ENCODE measurements at places on chromosomes 11 and 22.

DNA sequence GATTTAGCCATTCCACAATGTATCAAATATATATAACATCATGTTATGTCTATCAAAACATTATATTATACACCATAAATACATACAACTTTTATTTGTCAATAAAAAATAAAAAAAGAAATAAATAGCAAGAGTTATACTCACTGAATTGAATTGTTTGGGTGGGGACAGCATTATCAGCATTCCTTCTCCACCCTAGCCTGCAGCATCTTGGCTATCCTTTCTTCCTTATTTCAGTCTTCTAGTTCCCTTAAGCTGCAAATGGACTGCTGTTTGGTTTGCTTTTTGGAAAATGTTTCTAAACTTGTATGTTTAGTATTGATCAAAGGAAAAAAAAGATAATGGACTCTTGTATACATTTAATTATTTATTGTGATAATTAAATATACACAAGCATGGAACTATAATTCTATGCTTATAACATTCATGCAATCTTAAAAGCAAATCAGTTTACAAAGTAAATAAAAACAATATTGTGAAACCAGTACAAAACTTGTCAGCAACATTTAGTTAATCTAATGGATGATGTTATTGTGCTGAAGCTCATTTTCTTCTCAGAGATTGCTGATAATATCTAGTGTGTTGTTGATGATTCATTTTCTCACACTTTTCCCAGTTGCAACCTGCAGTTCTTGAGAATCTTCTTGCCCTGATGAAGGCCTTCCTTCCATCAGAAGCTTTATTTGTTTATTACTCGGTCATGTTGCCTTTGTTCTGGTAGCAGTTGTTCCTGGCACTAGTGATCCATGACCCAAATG lies 5.0 kb downstream of the ARHGAP42 start:
- no peak for DNase-seq

DNA sequence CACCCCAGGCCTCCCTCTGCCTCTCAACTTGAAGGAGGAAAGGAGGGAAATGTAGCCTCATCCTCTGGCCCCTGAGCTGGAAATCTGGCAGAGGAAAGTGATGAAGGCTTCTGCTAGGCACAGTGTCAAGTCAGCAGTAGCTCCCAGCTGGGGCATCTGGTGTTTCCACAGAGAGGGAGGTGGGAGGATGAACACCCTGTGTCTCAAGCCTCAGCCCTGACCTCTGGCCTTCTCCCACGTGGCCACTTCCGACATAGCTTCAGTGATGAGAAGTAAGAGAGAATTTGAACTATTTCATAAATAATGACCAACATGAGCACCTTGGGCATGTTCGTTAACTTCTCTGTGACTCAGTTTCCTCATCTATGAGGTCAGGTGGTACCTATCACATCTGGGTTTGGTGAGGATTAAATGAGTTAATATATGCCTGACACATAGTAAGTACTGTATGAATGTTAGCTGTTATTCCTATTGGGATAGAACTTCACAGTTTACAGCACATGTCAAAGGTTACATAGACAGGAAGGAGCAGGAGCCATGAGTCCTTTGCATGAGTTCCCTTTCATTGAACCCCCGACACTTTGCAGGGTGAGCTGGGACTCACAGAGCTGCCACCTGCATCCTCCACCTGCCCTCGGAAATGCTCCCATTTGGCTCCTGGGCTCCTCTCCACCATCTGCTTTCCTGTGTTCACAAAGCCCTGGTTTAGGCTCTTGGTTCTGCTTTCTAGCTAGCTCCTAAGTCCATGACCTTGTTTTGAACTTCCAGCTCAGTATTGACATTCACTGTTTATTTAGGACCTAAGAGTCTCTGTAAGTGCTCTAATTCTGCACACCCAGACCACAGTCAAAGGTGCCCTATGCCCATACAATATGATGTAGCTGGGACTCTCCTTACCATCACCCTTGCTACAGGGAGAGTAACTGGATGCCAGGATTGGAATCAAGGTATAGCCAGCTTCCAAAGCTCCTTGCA lies 61.7 kb downstream of the CSNK2A3 start:
- DNase-seq: no peak

DNA sequence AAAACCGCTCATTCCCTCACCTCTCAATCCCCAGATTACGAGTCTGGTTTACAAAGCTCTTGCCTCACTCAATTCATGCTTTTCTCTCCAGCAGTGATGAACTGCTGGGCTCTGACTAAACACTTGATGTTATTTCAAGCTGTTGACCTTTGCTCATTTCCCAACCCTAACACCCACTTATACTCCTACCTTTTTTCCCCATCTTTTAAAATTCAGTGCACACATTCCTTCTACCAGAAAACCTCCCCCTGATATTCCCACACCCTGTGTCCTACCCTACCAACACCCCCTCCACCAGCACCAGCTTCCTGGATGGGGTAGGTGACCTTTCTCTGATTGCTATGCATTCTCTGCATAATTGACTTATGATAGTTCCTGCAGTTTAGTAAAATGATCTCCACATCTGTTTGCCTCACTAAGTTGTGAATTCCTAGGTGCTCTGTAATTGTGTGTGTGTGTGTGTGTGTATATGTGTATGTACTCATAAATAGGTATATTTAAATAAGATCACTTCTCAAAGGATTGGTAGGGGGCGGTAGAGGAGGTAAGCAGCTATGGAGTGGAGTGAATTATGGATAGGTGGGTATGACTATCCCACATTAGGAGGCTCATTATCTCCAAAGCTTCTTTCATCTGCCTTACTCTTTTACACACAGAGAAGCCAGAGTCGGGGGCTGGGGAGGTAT lies 842 bp downstream of the HEPACAM start:
- no peak for DNase-seq

DNA sequence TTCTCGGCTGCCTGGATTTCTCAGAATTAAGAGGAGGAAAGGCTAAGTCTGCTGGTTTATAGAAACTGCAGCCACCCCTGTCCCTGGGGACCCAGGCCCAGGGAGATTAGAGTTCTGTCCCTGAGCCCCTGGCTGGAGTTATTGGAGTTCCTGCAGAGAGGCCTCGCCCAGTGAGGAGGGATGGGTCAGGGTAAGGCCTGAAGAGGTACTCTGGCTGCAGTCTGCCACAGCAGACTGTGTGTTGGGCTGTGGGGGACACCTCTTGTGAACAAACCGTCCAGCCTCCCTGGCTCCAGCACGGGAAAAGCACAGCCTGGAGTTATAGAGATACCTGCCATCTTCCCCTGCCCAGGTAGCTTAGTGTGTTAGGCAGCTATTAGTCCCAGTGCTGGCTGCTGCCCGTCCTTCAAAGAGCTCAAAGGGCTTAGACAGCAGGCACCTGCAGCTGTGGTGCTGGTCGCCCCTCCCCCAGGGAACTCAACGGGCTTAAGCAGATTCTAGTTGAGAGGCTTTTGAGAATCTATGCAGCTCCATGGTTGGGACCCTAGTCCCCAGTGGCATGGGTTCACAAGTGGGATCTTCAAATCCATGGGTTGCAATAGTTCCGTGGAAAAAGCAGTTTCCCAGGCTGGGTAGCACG lies 36.6 kb upstream of the MUC15 start:
- DNase-seq: no peak

- no peak for DNase-seq
Measured at GRCh38 chr11:72758304-72758689, 6.1 kb upstream of the ARAP1 start.

DNA sequence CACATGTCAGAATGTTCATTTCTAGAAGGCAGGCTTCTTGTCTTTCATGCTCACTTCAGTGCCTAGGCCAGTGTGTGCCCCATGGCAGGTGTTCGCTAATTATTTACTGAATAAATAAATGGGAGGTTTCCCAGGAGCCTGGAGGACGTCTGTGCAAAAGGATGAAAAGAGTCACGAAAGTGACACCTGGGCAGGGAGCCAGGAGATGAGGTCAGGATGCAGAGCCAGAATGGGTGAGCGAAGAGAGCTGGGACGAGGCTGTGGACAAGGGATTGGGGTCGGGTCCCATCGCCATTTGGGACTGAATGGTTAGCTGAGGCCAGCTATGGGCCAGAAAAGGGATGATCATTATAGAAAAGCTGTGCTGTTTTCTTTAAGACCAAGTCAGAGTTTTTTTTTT lies 560.4 kb downstream of the TBC1D22A start:
- DNase-seq: no peak

- DNase-seq: no peak
Measured at GRCh38 chr11:73406131-73406530, 29.9 kb downstream of the RELT start.

- peak; percentile 26 for DNase-seq
Measured at GRCh38 chr22:49789289-49790141, 38.2 kb downstream of the BRD1 start.

DNA sequence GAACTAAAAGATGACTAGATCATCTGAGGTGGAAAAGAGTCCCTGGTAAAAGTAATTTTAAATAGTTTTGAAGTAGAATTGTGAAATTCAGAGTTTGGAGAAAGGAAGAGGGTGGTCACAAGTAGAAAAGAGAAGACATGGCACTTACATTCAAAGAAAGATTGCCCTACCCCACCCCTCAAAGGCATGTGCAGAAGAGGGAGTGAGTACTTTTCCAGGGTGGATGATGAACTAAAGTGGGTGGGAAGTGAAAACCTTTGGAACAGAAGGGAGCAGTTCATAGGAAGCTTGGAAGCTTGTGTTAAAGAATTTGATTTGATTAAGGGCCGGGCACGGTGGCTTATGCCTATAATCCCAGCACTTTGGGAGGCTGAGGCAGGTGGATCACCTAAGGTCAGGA lies 23.6 kb downstream of the SREBF2 start:
- no peak for DNase-seq

DNA sequence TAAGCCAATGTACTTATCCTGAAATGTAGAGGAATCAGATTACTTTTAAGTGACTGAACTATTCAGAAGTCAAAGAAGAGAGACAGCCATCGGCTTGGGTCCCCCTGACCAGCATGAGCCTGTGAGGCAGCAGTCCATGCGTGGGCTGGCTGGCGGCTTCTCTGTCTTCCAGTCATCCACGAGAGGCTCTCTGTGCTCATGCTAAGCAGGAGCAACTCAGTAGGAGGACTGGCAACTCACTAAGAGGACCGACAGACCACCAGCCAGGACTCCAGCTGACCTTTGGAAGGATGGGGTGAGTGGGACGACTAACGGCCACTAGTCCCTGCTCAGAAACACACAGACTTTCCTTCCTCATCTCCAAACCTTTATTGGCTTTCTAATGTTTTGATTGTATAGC lies 43.6 kb downstream of the ARFGAP3 start:
- DNase-seq: no peak

GRCh38 chr11:59154610-59155009 lies 12.0 kb downstream of the FAM111A start:
- no peak for DNase-seq

DNA sequence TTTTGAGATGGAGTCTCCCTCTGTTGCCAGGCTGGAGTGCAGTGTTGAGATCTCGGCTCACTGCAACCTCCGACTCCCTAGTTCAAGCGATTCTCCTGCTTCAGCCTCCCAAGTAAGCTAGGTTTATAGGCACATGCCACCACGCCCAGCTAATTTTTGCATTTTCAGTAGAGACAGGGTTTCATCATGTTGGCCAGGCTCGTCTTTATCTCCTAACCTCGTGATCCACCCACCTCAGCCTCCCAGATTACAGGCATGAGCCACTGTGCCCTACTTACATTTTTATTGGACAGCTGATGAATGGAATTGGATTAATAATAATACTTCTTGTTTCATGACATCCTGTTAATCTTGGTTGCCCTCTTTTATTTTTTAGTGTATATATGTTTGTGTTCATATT lies 3.0 kb upstream of the MRGPRD start:
- DNase-seq: no peak

- DNase-seq: no peak
Measured at GRCh38 chr11:17887779-17888178, 125.1 kb downstream of the SERGEF start.

DNA sequence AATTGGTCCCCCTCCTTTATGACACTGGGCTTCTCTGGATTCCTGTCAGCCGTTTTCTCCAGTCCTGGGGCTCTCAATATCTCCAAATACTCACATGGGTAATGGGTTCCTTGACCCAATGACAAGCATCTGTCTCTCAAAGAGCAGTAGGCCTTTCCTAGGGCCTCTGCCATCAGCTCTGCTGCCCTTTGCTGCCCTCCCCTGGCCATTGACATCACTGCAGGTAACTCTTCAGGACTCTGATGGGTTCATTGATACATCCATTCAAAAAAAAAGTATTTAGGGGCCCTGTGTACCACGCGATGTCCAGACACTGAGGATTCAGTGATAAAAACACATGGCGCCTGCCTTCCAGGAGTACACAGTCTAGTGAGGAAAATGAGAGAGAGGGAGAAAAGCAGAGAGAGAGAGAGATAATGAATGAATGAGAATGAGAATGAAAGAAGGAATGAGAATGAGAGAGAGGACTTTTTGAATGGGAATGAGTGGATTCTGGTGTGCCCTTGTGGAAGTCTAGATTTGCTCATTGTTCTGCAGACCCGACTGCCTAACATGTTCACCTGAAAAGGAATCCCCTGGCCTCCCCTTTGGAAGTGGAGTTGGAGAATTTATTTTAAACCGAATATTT lies 42.6 kb upstream of the OLFML1 start:
- peak; percentile 71 for DNase-seq

GRCh38 chr11:2758751-2759150 lies 59.0 kb upstream of the KCNQ1OT1 start:
- DNase-seq: no peak

- no peak for DNase-seq
Measured at GRCh38 chr22:26617271-26618199, at the start of gene CRYBB1. Gene CRYBB1, minus strand, starts transcription at chr22:26618027. Its CDS starts 1,708 bp downstream, at chr22:26616319.

DNA sequence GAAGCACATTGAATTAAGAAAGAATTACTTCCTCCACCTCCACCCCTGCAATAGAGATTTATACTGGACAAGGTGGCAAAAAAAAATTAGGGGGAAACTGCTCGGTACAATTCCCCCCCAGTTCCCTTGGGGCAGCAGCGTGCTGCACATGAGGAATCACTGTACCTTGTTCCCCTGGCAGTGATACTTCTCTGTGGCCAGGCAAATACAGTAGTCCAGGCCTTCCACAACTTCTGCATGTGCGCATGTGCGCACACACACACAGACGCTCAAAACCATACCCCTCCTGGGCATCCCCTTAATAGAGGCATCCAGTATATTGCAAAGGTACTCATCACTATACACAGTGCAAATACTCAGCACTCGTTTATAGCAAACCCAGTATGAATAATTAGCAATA lies 68.9 kb downstream of the ARFGAP2 start:
- DNase-seq: no peak

GRCh38 chr11:20367313-20367948 lies 3.9 kb downstream of the HTATIP2 start:
- peak; percentile 75 for DNase-seq

GRCh38 chr11:43736502-43737200 lies 56.1 kb downstream of the HSD17B12 start:
- DNase-seq: no peak

GRCh38 chr11:45511566-45511965 lies 153.9 kb downstream of the CHST1 start:
- DNase-seq: no peak

- no peak for DNase-seq
Measured at GRCh38 chr22:22139364-22139763, 105.2 kb upstream of the VPREB1 start.

- DNase-seq: no peak
Measured at GRCh38 chr11:37504060-37504611, 906.1 kb upstream of the RAG2 start.

DNA sequence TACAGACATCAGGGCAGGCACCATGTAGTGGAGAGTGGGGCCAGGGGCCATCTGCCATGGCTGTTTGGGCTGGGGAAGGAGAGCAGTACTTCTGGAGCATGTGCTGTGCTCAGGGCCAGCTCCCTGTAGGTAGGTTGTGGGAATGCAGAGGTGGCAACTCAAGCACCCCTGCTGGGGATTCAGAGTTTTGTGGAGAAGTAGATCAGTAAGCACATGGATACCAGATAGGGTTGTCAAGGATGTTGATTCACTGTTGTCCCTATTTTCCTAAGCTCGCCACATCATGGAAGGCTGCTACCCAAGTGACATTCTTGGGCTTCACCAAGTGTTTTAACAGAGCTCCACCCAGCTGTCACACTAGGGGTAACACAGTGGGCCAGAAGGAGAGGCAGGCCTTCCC lies 67.2 kb downstream of the BMAL1 start:
- DNase-seq: no peak
